ENCODE measurements at places on chromosomes 7 and 10. TPM values are rescaled to one million over a fixed set of nuclear protein-coding genes. Genes with fewer than 3 reads are reported as not detected.

GRCh38 chr7:71835056-71835455 lies 577.1 kb downstream of the CALN1 start:
- DNase-seq, result no peak

DNA sequence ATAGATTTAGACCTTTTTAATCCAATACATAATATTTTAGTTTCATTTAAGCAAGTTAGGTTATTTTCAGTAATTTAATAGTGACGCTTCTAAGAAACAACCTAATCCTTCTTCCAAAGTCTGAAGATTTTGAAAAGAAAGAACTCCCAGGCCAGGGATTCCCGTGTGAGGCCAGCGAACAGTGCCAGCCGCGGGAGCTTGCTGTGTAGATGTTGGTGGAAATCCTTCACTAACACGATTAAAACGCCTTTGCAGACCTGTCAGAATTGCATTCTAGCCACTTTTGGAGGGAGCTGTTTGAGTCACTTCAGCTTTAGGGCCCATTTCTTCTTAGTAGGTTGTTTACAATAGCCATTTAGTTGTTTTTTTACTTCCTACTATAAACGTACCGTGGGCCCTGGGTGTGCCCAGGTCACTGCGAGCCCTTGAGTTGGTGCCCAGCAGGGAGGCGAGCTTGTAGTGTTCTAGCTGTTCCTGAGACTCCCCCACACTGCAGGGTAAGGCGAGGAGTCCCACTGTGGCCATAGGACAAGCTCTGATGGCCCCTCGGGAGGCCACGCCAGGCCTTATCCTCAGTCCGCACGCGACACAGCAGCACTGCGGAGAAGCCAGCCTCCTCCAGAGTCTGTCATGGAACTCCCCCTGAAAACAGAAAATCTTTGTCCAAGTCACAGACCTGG lies 32.3 kb downstream of the PPP2R2D start:
- no peak for DNase-seq

- DNase-seq, result peak; percentile 37
Measured at GRCh38 chr10:7408291-7409044, 2.4 kb downstream of the SFMBT2 start.

GRCh38 chr7:5172196-5172775 lies 17.7 kb upstream of the WIPI2 start:
- DNase-seq, result no peak

- DNase-seq, result no peak
Measured at GRCh38 chr10:18429335-18429734, 222.1 kb downstream of the NSUN6 start.

The CFAP43 gene
- total RNA-seq, result not detected

The PRKRIP1 gene
- 30.0 TPM for total RNA-seq

Measured in activated T-helper 2 cell treated with anti-CD3 and anti-CD28 coated beads, Interferon-gamma antibody, Interleukin-2, Interleukin-4, amounts not matched to agents 10 μg/mL and 5 μg/mL and 100 μg/mL, durations not matched to agents 14 hours and 24 hours and 36 hours (primary cell).